Islet precursor cell (in vitro differentiated cells): ENCODE measurements at places on chromosomes 1 and 21.

GRCh38 chr1:24904731-24905354 lies 25.2 kb downstream of the RUNX3 start:
- peak; percentile 44 for DNase-seq

- no peak for DNase-seq
These were observed 2.6 kb downstream of the TEDDM1 start for GRCh38 chr1:182397653-182398393.

- no peak for DNase-seq
These were observed 4.9 kb downstream of the PBX1 start for GRCh38 chr1:164563721-164564360.

DNA sequence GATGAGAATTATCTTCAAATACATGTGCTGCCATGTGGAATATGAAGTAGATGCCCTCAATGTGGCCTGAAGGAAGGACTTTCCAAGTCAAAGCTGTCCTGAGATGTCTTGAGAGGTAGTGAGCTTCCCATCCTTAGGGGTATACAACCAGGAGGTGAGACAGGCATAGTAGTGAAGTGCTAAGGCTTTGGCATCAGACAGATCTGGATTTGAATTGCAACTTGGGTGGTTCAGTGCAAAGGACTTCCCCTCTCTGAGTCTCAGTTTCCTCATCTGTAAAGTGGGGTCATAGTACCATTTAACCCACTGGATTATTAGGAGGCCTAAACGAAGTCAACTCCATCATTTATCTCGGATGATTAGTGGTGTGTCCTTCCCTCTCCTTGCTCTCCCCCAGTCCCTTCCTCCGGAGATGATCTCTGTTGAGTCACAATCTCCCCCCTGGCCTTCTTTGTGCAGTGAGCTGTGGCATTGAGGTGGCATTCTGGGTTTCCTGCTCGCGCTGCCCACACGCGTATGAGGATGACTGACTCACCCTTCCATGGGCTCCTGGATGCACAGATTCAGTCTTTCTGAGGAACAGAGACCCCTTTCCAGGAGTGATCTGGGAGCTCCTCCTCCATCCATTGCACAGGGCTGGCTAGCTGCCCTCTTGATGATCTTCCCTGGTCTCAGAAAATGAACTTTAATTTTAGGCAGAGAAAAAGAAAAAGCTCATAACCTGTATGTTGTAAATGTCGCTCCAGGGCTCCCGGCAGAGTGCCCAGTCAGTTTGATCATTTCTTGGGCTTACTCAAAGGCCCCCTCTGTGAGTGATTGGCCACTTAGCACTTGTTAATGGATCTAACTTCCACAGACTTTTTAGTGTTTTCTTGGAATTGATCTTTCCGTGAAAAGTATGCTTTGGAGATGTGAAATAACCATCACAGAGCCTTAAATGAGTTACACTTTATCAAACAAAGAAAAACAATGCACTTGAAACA lies 354.6 kb downstream of the PTPRU start:
- DNase-seq, result peak; percentile 30

GRCh38 chr1:25622531-25622930 lies 5.9 kb downstream of the MAN1C1 start:
- no peak for DNase-seq

DNA sequence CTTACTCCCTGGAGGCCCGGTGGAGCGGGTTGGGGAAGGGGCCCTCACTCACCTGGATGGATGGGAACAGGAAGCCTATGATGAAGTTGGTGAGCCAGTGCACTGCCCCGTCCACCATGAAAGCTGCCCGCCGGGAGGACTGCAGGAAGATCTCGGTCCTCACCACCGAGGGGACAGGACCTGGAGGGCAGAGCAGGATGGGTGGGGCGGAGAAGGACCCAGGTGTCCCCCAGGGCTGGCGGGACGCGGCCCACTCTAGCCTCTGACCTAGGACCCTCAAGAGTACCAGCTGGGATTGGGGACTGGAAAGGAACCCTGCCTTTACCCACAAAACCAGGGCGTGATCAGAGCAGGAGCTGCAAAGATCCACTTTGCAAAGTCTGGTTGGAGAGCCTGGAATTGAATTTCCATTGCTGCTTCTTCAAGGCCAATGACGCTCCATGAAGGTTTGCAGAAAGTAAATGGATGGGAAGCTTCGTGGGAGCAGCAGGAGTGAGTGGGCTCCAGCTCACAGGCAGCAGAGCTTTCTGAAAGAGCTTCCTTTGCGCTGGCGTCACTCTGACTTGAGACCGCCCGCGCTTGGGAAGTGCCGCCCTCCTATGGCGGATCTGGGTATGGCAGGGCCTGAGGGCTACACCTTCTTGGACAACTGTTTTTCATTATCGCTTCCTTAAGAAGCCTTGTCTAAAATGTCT lies 21.4 kb downstream of the SLC2A7 start:
- peak; percentile 90 for DNase-seq

DNA sequence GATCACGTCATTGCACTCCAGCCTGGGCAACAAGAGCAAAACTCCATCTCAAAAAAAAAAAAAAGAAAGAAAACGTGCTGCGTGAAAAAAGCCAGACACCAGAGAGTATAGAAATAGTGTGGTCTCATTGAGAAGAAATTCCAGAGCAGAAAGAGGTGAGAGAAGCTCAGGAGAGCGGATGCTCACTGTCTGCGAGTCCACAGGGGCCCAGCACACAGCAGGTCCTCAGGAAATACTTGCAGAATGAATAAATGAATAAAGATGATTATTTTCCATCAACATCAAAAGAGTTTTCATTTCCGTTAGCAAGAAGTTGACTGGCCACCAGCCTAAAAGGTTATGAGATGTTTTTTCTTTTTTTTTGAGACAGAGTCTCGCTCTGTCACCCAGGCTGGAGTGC lies 14.4 kb downstream of the CASP9 start:
- DNase-seq, result peak; percentile 23

DNA sequence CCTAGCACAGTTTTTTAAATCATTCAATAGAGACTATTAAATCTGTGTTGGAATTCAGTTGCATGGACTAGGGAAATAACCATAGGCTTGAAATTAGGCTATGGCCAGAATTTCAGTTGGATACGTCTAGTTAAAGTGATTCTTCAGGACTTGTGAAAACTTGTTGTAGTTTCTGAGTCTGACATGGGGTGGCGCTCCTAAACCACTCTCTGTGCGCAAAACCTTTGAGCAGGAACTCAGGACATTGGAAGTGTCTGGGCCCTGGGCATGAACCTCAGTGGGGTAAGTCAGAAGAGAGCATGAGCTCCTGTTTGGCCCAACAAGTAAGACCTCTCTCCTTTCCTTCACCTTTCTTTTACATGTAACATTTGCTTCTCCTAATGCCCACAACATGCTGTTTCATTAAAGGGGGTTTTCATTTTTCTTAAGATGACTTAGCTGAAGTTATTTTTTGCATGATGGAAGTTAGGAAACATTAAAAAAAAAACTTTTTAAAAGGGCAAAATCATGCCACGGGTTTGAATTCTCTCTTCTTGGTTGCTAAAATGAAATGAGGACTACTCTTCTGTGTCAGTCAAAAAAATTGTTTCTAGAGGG lies 17.1 kb upstream of the CCDC190 start:
- DNase-seq, result peak; percentile 84

- DNase-seq, result no peak
These were observed 36.9 kb upstream of the C1orf105 start for GRCh38 chr1:172383536-172383935.

DNA sequence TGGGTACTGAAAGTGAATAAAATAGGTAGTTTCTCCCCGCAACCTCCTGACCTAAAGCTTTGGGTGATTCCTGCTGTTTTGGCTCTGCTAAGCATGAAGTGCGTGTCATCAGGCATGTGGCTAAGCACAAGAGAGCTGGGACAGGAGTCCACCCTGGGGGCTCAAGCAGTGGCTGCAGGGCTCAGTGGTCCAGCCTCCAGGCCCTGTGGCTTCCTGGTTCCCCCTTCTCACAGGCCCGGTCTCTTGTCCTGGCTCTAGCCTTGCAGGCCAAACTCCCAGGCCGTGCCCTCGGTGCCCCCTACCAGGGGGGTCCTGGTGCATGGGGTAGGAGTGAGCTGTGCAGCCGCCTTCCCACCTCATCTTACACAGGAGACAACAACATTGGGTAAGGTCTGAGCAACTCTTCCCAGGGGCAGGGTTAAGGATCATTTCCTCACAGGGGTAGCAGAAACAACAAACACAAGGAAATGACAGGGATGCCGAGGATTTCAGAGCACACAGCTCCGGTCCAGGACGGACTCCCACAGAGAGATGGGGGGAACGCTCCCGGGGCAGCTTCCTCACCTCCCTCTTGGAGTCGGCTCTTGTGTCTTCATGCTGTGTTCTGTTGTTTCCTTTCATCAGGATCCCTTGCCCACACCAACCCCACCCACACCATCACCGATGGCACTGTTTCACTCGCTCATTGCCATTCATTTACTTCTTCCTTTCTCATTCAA lies 19.8 kb upstream of the SLC2A1 start:
- no peak for DNase-seq

- peak; percentile 87 for DNase-seq
These were observed 26.5 kb upstream of the NTPCR start for GRCh38 chr1:232923739-232924386.

GRCh38 chr1:209937996-209938959 lies at the start of gene SYT14:
Gene SYT14, plus strand, starts transcription at chr1:209938217. Its CDS starts 48 bp downstream, at chr1:209938265.
- peak; percentile 83 for DNase-seq

GRCh38 chr21:38488640-38489270 lies 9.5 kb downstream of the ERG start:
- DNase-seq, result no peak
